ENCODE measurements at places on chromosomes 16 and 17.

DNA sequence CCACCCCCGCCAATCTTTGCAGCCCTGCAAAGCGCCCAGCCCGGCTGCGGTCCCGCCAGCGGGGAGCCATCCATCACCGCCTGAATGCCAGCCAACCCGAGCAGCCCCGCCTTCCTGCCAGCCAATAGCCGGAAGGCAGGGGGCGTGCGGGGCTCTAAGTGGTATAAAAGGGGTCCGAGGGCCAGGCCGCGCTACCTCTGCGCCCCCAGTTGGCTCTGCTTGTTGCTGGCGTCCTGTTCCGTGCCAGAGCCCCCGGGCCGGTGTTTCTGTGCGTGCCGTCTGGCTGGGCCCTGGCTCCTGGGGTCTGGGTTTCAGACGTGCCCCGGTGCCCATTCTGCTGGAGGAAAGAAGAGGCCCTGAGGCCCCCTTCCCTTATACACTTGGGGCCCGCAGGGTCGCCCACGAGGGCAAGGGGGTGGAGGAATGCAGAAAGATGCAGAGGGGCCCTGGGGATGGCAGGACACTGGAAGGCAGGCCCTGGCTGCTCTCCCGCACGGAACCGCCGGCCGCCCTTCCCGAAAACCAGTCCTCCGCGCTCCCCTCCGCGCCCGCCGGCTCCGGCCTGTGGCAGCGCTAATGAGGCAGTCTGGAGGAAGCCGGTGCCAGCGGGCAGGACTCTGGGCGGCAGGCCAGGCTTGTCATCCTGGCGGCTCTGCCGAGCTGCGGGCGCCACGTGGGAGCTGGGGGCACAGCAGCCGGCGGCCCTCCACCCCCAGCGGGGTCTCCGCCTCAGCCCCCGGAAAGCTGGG is 14.0 kb downstream of the COPZ2 start:
- DNase-seq: peak; percentile 69

DNA sequence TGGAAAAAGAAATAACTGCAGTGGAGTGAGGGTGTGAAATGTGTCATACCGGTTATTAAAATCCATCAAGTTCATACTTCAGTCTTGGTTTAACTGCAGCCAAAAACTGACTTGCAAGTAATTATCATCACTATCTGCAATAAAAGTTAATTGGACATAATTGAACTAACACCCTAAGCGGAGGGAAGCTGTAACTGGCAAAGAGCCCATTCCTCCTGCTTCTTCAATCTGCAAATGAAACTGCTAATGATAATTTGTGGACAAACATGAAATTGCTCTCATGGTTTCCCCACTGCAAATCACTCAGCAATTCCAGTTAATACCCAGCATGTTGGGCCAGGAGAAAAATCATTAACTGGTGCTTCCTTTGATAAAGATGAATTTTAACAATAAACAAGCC is 46.5 kb downstream of the FAM222B start:
- no peak for DNase-seq

GRCh38 chr17:32335046-32335445 is 6.9 kb downstream of the C17orf75 start:
- no peak for DNase-seq

DNA sequence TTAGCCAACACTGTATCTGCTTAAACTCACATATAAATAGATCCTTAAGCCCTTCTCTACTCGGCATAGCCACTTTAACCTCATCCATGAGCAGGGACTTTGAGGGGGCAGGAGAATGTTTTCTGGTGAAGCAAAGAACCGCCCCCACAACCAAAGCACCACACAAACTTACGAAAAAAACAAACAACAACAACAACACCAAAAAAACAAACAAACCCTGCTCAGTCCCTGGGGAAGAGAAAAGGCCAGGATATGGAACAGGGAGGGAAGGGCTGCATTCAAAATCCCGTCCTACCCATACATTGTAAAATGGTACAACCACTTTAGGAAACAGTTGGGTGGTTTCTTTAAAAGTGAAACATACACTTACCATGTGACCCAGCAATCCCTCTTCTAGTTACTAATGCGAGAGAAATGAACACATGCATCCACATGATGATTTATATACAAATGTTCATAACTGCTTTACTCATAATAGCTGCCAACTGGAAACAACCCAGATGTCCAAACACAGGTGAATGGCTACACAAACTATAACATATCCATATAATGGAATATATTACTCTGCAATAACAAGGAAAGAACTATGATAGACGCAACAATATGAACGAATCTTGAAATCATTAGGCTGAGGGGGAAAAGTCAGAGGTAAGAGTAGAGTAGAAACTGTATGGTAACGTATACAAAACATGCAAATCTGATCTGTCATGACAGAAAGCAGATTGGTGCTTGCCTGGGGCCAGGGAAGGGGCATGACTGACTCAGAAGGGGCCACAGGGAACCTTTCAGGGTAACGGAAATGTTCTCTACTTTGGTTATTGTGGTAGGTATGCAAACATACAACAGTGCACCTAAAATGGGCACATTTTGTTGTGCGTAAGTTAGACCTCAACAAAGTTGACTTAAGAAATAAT is 37.7 kb upstream of the TOB1 start:
- DNase-seq: peak; percentile 52

DNA sequence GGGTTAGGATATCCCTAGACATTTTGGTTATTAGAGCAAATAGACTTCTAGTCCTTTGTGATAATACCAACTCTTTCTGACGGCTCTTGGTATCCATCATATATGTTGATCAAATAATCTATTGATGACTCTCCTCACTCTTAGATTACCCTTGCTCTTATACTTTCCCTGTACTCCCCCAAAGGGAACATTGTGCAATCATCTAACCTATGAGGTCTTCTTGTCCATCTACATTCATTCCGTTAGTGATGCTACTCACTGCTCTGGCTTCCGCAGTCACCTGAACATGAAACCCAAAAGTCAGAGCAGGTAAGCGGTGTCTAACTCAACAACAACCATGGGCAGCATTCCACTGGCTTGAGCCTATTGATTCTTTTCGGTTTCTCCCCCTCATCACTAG is 223.7 kb upstream of the SALL1 start:
- no peak for DNase-seq

- DNase-seq: no peak
Measured at GRCh38 chr17:74699236-74699635, 13.5 kb downstream of the CD300LF start.

DNA sequence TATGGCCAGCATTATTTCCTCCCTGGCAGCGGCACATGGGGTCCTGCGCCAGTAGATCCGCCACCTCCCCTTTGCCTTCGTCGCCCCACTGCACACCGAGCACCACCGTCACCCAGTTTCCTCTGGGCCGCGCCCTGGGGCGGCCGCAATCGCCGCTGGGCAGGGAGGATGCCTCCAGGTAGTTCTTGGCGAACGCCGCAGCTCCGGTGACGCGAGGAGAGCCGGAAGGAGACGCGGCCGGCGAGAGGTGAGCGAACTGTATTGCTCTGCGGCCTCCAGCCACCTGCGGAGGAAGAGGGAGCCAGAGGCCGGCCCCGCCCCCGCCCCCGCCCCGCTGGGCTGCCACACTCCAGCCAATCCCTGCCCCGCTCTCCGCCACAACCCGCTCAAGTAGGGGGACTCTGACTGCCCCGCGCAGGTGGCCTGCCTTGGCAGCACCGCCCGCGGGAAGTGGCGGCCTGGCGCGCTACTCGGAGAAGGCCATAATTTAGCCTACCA is 11.8 kb upstream of the SLFN13 start:
- DNase-seq: peak; percentile 59

DNA sequence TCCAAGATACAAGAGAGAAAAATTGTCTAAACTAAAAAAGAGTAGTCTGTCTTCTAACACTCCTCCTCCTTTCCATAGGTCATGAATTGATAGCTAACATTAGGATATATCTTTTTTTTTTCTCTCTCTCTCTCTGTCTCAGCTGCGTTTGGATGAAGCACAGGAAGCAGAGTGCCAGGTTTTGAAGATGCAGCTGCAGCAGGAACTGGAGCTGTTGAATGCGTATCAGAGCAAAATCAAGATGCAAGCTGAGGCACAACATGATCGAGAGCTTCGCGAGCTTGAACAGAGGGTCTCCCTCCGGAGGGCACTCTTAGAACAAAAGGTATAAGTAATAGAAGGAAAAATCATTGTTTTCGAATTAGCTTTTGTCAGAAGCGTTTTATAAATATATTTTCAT is 32.9 kb downstream of the ABHD15 start:
- no peak for DNase-seq

DNA sequence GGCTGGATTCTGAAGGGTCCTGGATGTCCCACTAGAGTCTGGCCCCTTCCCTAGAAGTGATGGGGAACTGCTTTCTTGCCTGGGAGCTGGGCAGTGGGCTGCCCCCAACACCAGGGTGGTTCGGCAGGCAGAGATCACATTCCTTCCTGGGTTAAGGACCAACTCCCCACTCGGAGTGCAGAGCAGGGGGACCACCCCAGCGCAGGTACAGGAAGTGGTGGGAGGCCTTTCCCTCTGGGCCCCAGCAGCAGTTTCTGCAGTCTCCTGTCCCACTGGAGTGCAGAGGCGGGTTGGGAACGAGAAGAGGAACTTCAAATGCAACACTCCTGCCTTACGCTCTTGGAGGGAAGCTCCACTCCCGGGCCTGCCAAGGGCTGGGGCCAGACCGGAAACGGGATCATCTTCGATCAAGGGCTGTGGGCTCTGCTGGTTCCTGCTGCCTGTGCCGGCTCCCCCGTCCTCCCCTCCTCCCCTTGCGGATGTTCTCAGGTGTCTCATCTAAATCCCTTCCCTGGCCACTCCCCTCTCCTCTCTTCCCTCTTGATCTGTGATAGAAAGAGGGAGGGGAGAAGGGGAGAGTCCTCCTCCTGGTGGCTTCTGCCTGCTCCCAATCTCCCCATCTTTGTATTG is 9.0 kb upstream of the NGFR start:
- no peak for DNase-seq

DNA sequence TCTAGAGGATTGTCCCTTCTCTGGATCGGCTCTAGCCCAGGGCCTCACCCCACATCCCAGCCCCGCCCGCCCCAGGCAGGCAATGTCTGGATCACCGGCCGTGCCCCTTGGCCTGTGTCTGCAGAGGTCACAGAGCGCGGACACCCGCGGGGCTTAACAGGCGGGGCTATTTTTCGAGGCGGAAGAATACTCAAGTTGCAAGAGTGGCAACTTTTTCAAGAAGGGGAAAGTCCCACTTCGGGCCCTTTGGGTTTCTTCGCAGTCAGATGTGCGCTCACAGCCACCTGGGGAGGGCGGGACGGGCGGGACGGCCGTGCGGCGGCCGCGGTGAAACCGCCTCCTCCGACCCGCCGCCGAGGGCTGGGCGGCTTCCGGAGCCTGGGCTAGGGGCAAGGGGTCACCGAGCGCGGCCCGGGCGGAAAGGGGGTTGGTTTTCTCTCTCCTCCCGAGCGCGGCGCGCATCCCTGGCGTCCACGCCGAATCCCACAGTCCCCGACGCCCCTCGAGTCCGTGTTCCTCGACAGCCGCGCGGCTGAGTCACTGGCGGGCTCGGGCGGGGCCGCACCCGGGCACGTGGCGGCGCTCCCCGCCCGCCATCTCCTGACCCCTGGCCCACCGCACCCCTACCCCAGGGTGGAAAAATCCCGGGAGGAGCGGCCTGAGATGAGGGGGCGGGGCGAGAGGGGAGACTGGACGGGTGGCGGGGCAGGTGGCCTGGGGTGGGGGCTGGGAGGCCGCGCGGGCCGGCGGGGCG is 1.2 kb upstream of the PFN1 start:
- peak; percentile 79 for DNase-seq

GRCh38 chr17:71488851-71489250 is 632.0 kb upstream of the SOX9 start:
- DNase-seq: no peak

GRCh38 chr16:10966129-10966528 is 21.8 kb downstream of the CLEC16A start:
- DNase-seq: no peak

DNA sequence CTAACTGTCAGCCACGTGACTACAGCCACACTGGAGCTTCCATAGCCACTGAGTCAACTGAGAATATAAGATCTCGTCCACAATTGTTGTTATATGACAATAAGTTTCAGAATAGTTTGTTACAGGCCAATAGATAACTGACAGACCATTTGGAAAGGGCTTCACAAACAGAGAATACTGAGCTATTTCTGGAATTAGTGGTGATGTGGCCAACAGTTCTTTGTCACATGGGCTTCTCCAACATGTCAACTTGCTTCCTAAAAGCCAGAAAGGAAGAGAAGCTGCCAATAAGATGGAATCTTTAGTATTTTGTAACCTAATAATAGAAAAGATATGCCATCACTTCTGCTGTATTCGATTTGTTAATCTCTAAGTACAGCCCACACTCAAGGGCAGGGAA is 1220.4 kb downstream of the CDH8 start:
- no peak for DNase-seq

DNA sequence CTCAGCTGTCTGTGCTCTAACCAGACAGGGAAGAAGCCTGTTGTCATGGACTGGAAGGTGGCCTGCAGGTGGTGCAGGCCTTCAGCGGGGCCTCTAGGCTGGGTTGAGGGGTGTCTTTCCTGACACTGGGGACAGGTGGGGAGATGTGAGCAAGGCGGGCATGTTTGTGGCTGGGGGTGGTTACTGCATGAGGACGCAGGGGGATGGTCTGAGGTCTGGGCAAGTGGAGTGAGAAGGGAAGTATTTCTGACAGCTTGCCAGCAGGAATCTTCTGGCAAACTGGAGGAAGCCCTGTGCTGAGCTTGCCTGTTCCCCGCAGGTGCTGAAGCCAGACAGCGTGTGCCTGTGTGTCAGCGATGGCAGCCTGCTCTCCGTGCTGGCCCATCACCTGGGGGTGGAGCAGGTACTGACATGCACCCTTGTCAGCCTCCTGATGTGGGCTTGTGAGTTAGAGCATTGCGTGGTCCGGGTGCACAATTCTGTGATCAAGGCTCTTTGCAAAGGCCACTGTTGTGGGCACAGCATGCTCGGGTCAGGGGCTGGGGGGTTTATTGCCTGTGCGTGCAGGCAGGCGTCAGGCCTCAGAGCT is 36.2 kb downstream of the PRMT7 start:
- DNase-seq: no peak

DNA sequence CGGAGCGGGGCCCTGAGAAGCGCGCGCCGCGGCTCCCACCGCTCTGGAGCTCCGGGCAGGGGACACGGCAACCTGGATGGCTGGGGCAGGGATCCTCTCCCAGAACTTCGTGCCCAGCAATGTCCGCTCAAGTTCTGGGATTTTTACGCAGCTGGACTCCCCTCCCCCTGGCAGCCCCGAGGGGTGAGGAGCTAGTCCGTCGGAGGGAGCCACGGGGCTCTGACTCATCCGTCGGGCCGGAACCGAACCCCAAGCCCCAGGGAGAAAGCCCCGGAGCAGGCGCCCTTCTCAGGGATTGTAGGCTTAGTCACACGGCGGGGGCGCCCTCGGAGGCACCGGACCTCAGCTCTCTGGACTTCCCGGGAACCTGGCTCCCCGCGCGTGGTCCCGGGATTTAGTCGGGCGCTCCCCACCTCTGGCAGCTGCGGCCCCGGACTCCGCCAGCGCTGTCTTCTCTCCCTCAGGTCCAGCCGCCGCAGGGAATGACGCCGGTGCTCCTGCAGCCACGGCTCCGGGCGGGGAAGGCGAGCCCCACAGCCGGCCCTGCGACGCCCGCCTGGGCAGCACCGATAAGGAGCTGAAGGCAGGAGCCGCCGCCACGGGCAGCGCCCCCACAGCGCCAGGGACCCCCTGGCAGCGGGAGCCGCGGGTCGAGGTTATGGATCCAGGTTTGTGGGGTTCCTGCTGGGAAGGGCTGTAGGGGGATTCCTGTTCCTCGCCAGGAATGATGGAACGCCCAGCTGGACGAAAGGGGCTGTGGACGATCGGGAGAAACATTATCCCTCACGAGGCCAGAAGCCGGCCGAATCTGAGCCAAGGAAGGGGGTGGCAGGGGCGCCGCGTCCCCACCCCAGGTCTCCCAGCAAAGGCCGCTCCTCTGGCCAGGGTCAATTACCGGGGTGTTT is 830 bp downstream of the SPHK1 start:
- peak; percentile 53 for DNase-seq

GRCh38 chr17:40518401-40519088 is 17.1 kb upstream of the TNS4 start:
- no peak for DNase-seq

- DNase-seq: no peak
Measured at GRCh38 chr16:79580453-79581191, 19.9 kb downstream of the MAF start.
